ENCODE measurements at places on chromosomes 5 and 9.

- DNase-seq: no peak
These were observed 45.1 kb upstream of the TRIO start for GRCh38 chr5:14097998-14098471.

DNA sequence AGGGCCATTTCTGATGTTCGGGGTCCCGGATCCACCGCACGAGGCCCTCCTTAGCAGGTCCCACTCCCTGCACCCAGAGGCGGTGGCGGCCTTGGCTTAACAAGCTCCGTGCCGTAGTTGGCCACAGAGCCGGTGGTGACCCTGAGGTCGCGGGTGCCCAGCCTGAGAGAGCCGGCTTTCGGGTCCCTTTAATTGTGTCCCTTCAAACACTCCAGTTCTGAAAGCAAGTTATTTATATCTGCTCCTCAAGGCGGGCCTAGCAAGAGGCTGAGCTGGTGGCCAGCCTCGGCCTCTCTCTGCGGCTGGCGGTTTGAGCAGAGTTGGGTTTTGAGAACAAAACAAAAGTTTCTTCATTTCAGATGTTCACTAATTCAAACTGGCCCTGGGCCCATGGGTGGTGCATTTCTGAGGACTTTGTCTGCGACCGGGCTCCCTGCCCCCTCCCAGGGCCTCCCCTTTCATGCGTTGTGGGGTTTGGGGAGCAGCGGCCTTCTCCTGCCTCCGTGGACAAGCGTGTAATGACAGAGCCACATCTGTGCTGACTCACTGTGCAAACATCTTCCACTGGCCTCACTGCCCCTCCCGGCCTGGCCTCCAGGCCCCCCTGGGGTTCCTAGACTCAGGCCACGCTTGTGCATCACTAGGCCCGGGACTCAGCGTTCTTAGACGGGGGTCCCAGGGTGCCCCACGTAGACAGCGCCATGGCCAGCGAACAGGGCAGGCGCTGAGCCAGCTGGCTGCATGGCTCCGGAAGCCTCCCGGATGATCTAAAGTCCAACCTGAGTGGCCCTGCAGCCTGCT, 49.4 kb upstream of the COL5A1 start:
- DNase-seq: peak; percentile 82

DNA sequence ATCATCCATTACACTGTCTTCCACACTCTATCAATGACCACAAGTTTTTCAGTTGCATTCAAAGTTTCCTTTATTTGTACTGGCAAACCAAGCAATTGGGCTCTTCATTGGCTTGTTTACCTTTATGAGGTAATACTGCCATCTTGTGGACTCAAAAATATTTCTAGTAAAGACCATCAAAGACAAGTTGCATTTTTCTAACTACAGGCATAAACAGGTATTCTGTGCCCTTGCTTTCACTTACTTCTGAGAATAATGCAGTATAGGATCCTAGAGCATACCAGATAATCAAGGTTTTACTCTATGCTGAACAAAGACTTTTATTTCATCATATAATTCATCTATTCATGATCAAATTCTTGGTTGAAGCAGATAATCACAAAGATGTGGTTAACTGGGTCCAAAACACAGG, 173.7 kb upstream of the POU5F2 start:
- DNase-seq: peak; percentile 33

DNA sequence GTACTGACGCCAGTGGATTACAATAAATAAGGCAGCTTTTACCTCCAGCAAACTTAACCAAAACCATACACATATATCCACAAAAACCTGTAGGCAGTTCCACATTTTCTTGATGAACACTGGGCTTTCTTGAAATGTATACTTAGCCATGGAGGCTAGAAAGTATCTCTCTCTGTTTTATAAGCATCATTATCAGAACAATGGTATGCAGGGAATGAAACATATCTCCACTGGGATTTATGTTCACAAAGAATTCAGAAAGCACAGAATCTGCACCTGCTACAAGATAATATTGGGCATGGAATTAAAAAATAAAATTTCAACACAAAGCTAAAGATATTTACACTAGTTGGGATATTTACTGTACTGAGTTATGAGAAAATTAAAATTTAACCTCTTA, 126.1 kb upstream of the RASA1 start:
- no peak for DNase-seq

- DNase-seq: no peak
These were observed 84.6 kb downstream of the CEMIP2 start for GRCh38 chr9:71683598-71684235.

GRCh38 chr9:127716412-127716811, 533 bp downstream of the TTC16 start:
- DNase-seq: no peak

- no peak for DNase-seq
These were observed 388.8 kb downstream of the KDM4C start for GRCh38 chr9:7146582-7146981.

DNA sequence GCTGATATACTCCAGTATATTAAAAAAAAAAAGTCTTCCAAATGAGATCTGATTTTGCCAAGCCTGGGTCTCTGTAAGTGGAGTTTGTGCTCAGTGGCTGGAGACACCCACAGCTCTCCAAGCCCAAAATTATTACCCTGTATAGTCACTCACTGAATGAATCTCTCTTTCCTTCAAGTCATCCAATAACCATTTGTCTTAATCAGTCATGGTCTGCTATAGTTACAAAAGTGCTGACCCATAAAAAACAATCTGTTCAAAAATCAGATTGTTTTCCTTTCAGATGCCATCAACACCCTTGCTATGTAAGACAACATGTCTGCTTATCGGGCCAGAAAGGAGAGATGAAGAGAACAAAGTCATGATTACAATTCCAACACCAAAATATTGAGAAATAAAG, 159.4 kb upstream of the FST start:
- no peak for DNase-seq

DNA sequence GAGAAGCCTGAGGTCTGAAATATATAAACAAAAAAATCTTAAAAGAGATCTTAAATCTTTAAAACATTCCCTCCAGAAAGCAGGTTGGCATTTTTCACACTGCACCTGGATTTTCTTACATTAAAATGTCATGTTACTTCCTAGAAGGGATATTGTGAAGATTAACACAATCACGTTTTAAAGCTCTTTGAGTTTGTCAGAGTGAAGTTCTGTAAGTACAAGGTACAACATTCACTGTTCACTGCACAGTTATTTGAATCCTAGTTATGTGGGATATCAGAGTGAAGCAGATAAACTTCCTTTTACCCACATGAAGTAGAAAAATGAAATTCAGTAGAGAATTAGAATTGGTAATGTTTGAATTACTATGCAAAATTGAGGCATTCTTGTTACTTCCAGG, 353.6 kb upstream of the RGMB start:
- no peak for DNase-seq

GRCh38 chr5:64987768-64988167, 219.0 kb downstream of the CWC27 start:
- DNase-seq: no peak

GRCh38 chr5:138964647-138965201, 89.6 kb upstream of the LRRTM2 start:
- no peak for DNase-seq

DNA sequence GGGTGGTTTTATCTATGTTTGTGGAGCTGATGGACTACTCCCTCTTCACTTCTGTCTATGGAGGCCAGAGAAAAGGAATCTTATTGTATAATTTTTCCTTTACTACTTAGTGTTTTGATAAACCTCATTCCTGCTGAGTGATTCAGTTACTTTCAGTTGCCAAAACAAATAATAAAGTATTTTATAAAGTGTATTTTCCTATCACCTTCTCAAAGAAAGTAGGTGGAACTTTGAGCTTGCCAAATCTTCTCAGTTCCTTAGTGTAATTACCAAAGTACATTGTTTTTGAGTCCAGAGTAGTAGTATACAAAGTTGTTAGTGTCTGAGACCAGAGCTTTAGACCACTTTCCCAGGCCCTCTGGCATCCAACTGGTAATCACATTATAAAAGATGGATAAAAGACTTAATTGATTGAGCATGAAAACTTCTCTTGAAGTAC, 13.5 kb downstream of the RABGAP1 start:
- no peak for DNase-seq

DNA sequence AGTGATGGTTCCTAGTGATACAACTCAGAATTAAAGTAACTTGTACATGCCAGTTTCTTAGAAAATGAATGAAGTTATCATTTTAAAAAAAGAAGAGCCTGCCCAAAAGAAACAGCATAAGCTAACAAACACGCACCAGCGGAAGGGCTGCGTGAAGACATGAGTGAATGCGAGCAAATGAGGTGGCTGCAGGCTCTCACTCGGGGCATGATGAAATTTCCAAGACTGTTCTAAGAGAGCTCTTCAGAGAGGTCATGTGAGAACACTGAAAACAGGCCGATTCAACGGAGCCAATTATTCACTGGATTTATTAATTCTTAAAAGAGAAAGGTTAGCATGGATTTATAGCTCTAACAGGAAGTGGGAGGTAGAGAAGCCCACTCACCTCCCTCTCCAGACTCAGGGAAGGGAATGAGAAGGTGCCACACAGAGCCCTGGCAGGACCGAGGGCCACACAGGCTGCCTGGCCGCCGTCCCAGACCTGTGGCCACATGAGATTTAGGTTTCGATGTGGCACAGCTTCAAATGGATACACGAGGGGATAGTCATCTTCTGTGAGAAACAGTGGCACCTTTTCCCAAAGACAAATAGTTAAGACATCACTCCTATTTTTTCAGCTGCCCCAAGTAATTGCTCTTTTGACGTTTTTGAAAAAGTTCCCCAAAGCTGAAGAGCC, 55.5 kb downstream of the HABP4 start:
- no peak for DNase-seq

DNA sequence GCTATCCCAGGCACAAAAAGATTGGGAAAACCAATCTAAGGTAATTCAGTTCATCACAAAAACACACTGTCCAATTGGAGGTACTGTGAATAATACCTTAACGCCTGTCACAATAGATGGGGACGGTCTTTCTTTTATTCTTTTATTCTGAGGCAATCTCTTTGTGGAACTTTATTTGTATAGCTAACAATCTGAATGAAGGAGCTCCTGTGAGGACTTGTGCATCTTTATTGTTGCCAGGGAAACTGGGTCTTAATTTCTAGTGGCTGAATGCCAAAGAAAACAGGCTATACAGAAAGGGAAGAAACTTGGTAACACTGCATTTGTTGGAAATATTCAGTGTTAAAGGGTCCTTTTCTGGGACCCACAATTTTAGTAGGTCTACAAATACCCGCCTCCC, 546.9 kb upstream of the C9orf72 start:
- no peak for DNase-seq

DNA sequence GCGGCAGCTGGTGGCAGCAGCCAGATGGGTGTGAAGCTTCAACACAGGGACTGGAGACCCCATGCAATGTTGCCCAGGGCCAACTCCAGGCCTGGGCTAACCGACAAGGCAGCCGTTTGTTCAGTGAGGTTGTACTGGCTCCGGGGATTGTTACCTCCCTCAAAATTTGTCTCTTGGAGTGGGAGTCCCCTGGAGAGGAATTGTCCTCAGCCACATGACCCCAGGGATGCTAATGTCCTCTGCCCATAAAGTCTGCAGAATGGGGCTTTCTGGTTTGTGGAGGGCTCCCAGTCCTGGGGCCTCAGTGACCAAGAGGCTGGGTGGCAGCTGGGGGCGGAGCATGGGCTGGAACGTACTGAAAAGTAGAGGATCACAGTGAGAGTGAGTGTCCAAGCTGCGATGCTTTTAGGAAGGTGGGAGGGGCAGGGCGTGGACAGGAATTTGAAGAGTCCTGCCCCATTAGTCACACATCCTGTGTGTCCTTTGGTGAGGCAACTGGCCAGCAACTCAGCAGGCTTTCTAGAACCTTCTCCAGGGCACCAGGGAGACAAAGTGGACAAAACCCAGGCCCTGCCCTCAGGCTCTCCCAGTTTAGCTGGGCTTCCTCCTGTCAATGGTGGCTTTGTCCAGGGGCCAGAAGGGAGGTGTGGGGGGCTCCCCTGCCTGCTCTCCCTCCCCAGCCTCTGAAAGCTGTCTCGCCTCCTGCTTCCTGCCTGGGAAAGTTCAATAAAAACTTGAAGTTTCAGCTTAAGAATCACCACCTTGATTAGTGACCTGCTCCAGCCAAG, 114.0 kb downstream of the NSG2 start:
- peak; percentile 14 for DNase-seq

- no peak for DNase-seq
These were observed 51.1 kb downstream of the KLHL3 start for GRCh38 chr5:137684761-137685160.

GRCh38 chr5:135050244-135050767, 16.3 kb upstream of the PITX1 start:
- no peak for DNase-seq

- DNase-seq: no peak
These were observed 80.1 kb downstream of the ITGA1 start for GRCh38 chr5:52867809-52868208.

DNA sequence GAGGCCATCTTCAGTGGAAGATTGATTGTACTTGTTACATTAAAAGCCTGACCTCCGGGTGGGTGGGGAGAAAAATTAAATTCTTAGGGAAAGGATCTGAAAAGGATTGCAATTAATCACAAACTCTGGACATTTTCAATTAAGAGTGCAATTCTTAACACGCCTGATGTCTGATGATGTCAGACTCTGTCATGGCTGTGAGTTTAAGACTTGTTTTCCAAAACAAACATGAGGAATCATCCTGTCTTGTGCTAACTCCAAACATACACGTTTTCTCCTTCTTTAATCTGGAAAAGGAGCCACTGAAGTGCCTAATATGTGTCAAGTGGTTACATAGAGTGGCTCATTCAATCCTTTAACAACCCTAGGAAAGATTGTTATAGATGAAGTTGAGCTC, 60.4 kb upstream of the SMIM23 start:
- no peak for DNase-seq

DNA sequence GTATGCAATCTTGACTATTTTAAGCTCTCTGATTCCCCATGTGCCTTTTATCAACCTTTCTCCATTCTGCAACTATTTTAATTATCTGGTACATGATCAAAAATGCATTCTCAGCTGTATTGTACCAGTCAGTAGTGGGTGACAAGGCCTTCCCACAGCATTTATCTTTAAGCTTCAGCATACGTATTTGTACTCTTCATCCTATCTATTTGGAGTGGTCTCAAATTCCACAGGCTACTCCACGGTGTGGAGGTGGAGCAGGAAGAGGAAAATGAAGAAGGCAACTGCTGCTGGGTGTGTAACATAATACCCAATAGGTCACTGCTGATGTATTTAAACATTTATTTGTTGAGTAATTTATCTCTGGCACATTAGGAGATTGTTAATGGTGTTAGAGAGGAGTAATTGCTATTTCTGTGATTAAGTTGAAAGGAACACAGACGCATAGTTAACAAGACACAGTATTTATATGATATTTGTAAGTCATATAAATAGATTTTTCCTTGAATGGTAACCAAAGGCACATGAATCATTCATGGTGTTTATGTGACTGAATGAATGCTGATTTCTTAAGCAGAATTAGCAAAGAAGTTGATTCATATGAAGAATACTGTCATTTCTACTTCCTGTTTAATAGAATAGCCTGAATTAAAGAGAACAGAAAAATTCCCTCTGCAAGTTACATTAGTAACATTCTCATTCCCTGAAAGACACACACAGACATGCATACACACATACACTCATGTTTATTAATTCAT, 153.8 kb upstream of the NR3C1 start:
- no peak for DNase-seq

Measured in fibroblast of the conjunctiva (primary cell).